ENCODE measurements at places on chromosomes 16 and 17.
A peak's percentile ranks its signal among the peaks of the same experiment; 100 is the strongest.

DNA sequence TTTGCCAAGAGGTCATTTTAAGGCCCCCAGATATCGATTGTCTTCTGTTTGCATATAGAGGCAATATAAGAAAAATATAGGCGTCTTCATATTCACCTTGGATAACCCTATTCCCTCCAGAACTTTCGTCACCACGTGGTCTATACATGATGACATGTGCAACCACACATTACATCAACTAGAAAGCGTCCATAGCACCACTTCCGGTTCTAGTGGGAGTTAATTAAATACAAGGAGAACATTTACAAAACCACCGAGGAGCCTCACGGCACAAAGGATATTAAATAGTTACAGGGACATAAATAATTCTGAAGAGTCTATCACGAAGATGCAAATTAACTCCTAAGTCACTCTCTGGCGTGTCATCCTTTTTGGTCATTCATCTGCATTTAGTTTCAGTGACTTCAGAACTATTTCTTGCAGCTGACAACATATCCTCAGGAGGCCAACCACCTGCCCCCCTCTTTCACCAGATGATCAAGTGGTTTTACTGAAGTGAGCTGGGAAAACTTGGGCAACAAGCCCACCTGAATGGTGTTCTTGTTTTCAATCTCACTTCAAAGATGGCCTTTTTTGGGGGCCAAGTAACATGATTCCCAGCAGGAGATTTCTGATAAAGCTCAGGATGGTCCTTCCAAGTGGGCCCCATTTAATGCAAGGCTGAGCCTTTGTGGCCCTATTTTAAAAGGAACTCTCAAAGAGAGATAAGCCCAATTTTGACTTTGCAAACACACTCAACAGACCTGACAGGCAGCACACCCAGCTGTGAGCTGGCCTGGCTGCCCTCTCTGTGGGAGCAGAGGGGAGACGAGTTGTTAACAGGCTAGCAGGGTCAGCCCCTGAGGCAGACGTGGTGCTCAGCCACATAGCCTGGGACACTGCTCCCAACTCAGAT, 15.3 kb downstream of the CMTM3 start:
- DNase-seq, result no peak
- no peaks in the 10 kb centered on the region for H3K4me1 ChIP-seq
- H3K4me3 ChIP-seq, result no peak overlapping the region
- H3K27me3 ChIP-seq, result no peaks in the 10 kb centered on the region

GRCh38 chr17:35089586-35090296, 26.2 kb upstream of the RFFL start:
- H3K36me3 ChIP-seq, result no peaks in the 10 kb centered on the region
- peak overlapping the region; percentile 61 for H3K4me3 ChIP-seq
- H3K27ac ChIP-seq, result peak overlapping the region; percentile 73

DNA sequence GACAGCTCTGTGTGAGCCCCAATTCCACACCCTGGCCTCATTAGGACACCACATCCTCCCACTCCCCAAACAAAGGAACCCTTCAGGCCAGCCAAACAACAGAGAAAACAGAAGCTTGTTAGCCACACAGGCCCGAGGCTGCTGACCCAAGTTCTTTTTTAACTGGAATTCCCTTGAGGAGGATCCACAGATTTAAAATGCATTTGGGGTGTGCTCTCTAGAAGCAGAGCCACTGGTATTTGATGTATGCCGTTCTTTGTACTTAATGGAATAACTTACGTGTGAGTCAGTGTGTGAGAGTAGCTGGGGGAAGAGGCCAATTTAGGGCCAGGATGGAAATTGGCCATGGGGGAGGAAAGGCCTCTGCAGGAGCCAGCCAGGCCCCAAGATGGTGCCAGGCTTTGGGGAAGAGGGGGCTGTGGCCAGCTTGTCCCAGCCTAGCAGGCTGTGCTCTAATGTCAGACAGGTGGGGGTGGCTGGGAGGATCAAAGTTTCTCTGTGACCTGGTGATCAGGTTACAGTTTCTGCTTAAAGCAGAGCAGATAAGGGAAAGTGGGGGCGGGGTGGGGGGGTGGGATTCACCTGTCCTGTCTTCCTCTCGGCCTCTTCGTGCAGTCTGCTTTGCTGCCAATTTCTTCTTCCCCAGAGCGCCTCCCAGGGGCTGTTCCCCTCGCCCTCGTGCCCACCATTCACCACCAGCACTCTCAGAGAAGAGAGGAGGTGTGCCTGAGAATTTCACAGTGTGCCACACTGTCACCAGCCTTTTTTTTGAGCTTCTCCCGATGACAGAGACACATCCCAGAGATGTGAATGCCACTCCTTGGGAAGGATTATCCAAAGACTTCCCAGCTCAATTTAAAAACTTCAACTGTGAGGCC, 50.8 kb downstream of the TOM1L2 start:
- H3K27ac ChIP-seq, result no peak overlapping the region
- no peak overlapping the region for H3K4me3 ChIP-seq
- H3K4me1 ChIP-seq, result no peaks in the 10 kb centered on the region

DNA sequence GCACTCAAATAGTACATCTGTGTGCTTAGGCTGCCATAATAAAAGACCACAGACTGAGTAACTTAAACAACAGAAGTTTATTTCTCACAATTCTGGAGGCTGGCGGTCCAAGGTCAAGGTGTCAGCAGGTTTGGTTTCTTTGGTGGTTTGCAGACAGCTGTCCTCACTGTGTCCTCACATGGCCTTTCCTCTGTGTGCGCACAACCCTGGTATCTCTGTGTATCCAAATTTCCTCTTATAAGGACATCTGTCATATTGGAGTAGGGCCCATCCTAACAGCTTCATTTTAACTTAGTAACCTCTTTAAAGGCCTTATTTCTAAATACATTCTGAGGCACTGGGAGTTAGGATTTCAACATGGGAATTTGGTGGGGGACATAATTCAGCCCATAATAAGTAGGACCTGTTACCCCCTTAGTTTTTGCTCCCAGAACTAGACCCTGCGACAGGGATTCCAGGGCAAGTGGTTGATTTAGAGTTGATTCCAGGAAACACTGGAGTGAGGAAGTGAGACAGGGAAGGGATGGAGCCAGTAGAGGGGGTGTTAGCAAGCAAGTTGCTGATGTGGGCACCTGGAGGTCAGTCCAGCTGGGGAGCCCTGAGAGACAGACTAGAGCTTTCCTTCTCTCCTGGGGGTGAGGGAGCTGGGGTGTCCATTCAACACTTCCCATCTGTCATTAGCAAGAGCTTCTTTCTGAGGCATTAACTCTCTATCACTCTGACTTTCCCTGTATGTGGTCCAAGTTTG, 10.9 kb upstream of the ALKBH5 start:
- no peaks in the 10 kb centered on the region for H3K36me3 ChIP-seq
- no peaks in the 10 kb centered on the region for H3K4me1 ChIP-seq
- H3K4me3 ChIP-seq, result no peak overlapping the region
- no peaks in the 10 kb centered on the region for H3K27me3 ChIP-seq

GRCh38 chr16:17633181-17633951, 162.6 kb upstream of the XYLT1 start:
- no peak overlapping the region for H3K27ac ChIP-seq
- H3K36me3 ChIP-seq, result no peaks in the 10 kb centered on the region
- H3K4me1 ChIP-seq, result no peaks in the 10 kb centered on the region
- H3K27me3 ChIP-seq, result no peaks in the 10 kb centered on the region
- DNase-seq, result no peak
- H3K4me3 ChIP-seq, result no peak overlapping the region

- peaks cover 83% of the 10 kb centered on the region for H3K4me1 ChIP-seq
- no peak for DNase-seq
- peak overlapping the region; percentile 17 for H3K4me3 ChIP-seq
Observed at GRCh38 chr17:77382966-77383612, 242.3 kb downstream of the SEC14L1 start.

GRCh38 chr16:55380485-55380884, 56.5 kb downstream of the IRX6 start:
- no peaks in the 10 kb centered on the region for H3K36me3 ChIP-seq
- H3K27me3 ChIP-seq, result no peaks in the 10 kb centered on the region
- no peaks in the 10 kb centered on the region for H3K4me1 ChIP-seq
- H3K4me3 ChIP-seq, result no peak overlapping the region

DNA sequence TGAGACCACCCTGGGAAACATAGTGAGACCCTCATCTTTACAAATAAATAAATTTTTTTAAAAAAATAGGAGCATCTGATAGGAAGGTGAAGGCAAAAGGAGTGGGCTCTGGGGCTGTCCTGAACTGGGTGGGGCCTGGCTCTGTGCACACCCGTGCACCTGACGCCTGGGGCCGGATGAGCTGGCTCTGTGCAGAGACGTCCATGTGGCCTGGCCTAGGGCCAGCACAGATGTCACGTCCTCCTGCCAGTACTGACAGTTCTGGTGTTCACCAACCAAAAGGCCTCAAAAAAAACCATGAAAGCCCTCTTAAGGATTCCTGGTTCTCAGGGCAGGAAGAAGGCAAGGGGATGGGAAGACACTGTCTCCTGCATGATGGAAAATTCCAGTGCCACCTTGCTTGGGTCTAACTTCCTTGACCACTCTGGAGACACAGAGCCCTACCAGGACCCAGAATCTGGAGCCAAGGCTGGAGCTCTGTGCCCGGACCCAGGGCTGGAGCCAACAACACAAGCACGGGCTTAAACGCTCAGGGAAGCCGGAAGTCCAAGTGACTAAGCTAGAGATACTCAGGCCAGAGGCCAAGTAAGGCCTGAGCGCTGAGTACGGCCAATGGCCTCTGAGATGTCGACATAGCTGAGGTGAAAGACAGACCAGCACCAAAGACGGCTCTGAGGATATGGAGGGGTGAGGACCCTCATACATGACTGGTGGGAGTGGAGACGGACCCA, 32.9 kb downstream of the COPRS start:
- no peak overlapping the region for H3K27ac ChIP-seq
- H3K27me3 ChIP-seq, result no peaks in the 10 kb centered on the region
- no peak for DNase-seq
- no peaks in the 10 kb centered on the region for H3K4me1 ChIP-seq

DNA sequence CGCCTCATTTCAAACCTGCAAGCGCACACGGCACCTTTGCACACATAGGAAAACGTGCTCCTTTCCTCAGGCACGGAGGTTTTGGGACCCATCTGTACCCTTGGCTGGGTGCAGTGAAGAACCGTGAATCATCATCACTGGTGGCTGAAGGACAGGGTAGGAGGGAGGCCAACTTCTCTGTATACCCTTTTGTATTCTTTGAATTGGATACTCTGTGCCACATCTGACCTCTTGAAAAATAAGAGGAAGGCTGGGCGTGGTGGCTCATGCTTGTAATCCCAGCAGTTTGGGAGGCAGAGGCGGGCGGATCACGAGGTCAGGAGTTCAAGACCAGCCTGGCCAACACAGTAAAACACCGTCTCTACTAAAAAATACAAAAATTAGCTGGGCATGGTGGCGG, 11.7 kb downstream of the GPRC5B start:
- DNase-seq, result no peak
- no peak overlapping the region for H3K4me3 ChIP-seq
- no peaks in the 10 kb centered on the region for H3K36me3 ChIP-seq

- H3K4me1 ChIP-seq, result peaks cover 16% of the 10 kb centered on the region
- peaks cover 18% of the 10 kb centered on the region for H3K36me3 ChIP-seq
- H3K4me3 ChIP-seq, result peak overlapping the region; percentile 60
Observed at GRCh38 chr17:1491443-1492248, 840 bp downstream of the MYO1C start.

GRCh38 chr17:32486111-32486700, 587 bp upstream of the CDK5R1 start:
- H3K4me1 ChIP-seq, result peaks cover 35% of the 10 kb centered on the region
- DNase-seq, result peak; percentile 74
- H3K36me3 ChIP-seq, result no peaks in the 10 kb centered on the region
- no peaks in the 10 kb centered on the region for H3K27me3 ChIP-seq
- H3K27ac ChIP-seq, result peak overlapping the region; percentile 45
- H3K4me3 ChIP-seq, result no peak overlapping the region

DNA sequence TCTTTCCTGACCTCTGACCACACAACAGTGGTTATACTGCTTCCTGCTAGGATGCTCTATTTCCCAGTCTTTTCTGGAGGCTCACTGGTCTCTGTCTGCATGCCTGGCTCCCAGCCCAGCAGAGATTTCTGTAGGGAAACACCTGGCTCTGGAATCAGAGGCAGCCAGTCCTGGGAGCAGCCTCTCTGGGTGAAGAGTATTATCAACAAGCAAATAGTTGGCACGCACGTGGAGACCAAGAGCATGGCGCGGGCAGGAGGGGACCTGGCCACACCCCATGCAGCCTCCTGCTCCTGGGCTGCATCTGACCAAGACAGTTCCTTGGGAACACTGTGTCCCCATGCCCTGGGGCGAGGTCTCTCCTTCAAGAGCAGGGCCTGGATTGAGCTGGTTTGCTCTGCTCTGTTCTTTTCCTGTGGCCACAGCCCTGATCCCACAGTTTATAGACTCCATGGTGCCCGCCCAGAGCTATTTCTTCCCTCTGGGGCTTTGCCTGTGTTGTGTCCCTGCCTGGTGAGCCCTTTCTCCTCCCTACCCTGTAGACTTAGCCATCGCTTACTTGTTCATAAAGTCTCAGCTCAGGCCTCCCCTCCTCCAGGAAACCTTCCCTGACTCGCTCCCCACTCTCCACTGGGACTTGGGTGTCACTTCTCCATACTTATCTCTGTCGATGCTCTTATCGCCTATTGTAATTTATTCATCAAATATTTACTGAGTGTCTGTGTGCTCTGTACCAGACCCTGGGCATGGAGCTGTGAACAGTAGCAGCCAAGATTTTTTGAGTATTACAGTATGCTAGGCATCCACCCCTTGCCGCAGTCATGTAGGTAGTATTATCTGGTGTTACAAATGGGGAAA, 60.6 kb downstream of the SCNN1B start:
- H3K4me1 ChIP-seq, result no peaks in the 10 kb centered on the region
- DNase-seq, result no peak
- H3K27ac ChIP-seq, result no peak overlapping the region
- no peak overlapping the region for H3K4me3 ChIP-seq
- H3K27me3 ChIP-seq, result no peaks in the 10 kb centered on the region
- no peaks in the 10 kb centered on the region for H3K36me3 ChIP-seq

- peaks cover 12% of the 10 kb centered on the region for H3K4me1 ChIP-seq
- no peaks in the 10 kb centered on the region for H3K36me3 ChIP-seq
- no peak overlapping the region for H3K27ac ChIP-seq
- H3K27me3 ChIP-seq, result no peaks in the 10 kb centered on the region
- H3K4me3 ChIP-seq, result no peak overlapping the region
Observed at GRCh38 chr17:80639658-80640057, 95.0 kb downstream of the RPTOR start.
